ENCODE measurements at places on chromosomes 1 and 21. TPM values are rescaled to one million over a fixed set of nuclear protein-coding genes. Genes with fewer than 3 reads are reported as not detected.

Gene NOS1AP
- 0.50 TPM for polyA plus RNA-seq

Gene FCRLB
- 2.6 TPM for polyA plus RNA-seq

Gene MSH4
- 0.05 TPM for polyA plus RNA-seq

Gene KRTAP11-1
- not detected for polyA plus RNA-seq

Gene PTPRC
- polyA plus RNA-seq, result 0.20 TPM

Gene FCRL4
- polyA plus RNA-seq, result not detected

Gene FLG2
- polyA plus RNA-seq, result not detected

Gene FALEC
- polyA plus RNA-seq, result 0.17 TPM

Gene ANKRD35
- polyA plus RNA-seq, result 1.4 TPM

Gene SPRR2G
- polyA plus RNA-seq, result not detected

Gene SCMH1
- polyA plus RNA-seq, result 32.0 TPM

Gene RNPEP
- 42.6 TPM for polyA plus RNA-seq

Gene CCDC27
- polyA plus RNA-seq, result not detected

Gene ERI3
- 75.4 TPM for polyA plus RNA-seq

Gene CTSE
- not detected for polyA plus RNA-seq

Gene IL20
- not detected for polyA plus RNA-seq

Gene GJB4
- polyA plus RNA-seq, result not detected

Gene MYOG
- not detected for polyA plus RNA-seq

Gene PEA15
- 937 TPM for polyA plus RNA-seq

Gene ERICH3
- polyA plus RNA-seq, result not detected

Gene SPRR1A
- polyA plus RNA-seq, result not detected

Gene SLC2A5
- polyA plus RNA-seq, result 0.31 TPM

Gene BSND
- not detected for polyA plus RNA-seq

Gene ASPM
- 9.4 TPM for polyA plus RNA-seq

Gene HSD3B1
- not detected for polyA plus RNA-seq

Gene AMPD1
- not detected for polyA plus RNA-seq

Gene OR2AK2
- not detected for polyA plus RNA-seq

Gene DRAXIN
- polyA plus RNA-seq, result not detected

All from BJ (cell line).